ENCODE measurements at places on chromosomes 4 and X. TPM values are rescaled to one million over a fixed set of nuclear protein-coding genes. Genes with fewer than 3 reads are reported as not detected.

DNA sequence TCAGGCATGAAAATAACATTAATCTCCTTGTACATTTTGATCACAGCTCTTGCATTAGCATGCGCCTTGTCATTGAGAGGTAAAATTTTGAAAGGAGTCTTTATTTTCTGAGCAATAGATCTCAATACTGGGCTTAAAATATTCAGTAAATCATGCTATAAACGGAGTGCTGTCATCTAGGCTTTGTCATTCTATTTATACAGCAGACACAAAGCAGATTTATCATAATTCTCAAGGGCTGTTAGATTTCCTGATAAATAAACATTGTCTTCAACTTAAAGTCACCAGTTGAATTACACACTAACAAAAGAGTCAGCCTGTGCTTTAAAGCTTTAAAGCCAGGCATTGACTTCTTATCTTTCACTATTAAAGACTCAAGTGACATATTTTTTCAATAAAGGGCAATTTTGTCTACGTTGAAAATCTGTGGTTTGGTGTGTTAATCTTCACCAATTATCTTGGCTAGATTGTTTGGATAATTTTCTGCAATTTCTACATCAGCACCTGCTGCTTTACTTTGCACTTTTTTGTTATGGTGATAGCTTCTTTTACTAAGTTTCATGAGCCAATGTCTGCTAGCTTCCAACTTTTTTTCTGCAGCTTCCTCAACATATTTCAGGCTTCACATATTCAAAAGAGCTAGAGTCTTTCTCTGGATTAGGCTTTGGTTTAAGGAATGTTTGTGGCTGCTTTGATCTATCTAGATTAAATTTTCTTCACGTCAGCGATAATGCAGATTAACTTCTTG is 27.9 kb upstream of the UGT2B4 start:
- no peak for DNase-seq

DNA sequence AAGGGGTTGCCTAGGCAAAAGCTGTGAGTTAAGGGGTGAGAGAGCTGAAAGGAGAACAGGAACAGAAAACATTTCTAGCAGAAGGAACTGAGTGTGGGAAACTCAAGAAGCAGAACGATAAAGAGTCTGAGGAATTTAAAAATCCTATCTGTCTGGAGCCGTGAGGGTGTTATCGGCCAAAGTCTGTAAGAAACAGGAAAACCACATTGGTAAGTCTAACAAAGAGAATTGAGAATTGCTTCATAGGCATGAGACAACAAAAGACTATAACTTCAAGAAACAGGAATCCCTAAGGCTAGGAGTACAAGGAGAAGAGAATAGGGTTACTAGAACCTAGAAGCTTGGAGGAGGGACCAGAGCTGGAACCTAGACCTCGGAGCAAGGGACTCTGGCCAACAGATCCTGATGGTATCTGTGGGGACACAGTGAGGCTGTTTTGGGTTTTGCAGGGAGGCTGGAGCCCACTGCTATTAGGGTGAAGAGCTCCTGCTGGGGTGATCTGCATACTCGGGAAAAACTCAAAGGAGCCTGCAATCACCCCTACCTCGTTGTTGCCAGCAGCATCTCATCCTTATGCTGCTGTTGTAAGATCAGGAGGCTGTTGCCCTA is 175.6 kb downstream of the FBXO8 start:
- no peak for DNase-seq

GRCh38 chrX:79065696-79066095 is 78.8 kb upstream of the GPR174 start:
- DNase-seq = no peak

The MAGEE2 gene
- 0.59 TPM for polyA plus RNA-seq

DNA sequence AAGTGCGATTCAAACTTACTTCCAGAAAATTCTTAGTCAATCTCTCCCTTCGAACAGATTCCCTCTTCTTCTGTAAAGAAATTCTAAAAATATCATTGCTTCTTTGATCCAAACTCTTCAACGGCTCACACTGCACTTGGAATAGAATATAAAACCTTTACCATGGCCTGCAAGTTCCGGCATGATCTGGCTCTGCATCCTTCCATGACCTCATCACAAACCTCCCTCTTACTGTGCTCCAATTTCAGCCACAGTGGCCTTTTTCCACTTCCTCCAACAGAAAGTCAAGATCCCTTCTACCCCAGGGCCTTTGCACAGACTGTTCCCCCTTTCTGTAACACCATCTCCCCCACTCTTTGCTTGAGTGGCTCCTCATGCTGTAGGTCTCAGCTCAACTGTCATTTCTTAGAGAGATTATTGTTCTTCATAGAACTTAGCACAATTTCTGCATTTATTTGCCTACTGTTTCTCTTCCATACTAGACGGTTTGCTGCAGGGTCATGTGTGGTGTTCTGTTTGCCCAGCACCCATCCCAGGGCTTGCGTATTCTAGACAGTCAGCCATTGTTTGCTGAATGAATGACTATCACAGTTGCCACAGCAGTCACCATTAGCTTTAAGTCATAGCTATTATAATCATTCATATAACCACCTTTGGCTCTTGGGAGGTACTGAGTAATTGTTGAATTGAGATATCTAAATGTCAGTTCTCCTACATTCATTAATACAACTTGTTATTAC is 1.9 kb upstream of the STOX2 start:
- no peak for DNase-seq

DNA sequence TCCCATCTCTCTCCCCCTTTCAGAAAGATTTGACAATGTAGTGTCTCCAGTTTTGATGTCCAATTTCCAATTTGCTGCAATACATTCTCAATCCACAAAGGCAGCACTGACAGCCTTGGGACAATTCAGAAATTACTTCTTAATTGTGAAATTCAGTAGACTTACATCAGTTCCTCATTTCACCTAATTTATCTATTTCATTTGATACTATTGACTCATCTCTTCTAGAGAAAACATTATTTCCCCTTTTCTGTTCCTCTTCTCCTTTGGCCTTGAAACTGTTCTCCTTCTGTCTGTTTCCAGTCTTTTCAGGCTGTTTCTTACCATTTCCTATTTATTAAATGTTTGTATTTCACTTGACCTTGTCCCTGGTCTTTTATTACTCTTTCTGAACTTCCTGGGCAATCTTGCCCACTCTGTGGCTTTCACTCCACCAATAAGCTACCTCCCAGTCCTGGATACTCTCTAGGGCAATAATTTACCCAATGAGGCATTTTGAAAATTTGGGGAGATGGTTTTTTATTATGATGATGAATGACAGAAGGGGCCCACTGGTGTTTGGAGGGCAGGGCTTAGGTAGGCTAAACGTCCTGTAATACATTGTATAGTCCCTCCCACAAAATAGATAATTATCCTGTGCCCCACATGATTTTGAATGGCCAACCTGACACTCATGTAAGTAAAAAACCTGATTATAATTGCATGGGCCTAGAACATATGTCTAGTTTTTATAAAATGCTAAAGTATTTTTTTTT is 498.0 kb upstream of the BOD1L1 start:
- DNase-seq = no peak

DNA sequence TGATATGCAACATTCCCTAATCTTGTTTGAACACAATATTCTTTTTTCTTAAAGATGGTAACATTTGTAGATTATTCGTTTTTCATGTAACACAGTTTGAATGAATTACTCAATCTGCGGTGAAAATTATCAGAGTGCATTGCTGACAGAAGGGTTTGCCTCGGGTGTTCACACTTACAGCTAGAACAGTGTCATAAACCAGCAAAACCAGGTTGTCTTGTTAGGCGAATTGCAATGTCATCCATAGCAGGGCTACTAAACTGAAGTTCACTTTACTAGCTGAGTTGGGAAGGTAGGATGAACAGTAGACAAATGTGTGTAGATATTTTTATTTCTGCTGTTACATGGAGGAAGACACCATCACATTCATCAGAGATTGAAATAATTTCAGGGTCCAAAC is 98.9 kb downstream of the SLC39A8 start:
- no peak for DNase-seq

- no peak for DNase-seq
Observed at GRCh38 chrX:42456176-42456700, 321.7 kb downstream of the PPP1R2C start.

DNA sequence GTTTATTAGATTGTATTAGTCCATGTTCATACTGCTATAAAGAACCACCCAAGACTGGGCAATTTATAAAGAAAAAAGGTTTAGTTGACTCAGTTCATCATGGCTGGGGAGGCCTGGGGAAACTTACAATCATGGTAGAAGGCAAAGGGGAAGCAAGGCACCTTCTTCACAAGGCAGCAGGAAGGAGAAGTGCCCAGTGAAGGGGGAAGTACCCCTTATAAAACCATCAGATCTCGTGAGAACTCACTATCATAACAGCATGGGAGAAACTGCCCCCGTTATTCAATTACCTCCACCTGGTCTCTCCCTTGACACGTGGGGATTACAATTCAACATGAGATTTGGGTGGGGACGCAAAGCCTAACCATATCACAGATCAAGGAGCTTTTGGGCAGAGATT is 8.1 kb upstream of the HSD17B13 start:
- no peak for DNase-seq

DNA sequence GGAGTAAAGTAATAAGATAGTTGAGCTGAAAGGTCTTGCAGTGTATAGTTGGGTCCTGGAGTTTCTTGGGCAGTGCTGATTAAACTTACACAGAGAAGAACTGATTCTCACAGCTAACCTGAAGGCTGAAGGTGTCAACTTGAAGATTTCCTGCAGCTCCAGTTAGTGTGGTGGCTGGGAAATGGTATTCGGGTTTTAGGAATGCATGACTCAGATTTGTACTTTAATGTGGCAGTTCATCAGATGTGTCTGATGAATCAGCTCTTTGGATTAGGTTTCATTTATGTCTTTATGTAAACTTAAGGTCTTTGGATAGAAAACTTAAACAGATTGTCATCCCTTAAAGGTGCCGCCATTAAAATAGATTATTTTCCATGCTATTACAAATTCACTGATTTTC is 200.0 kb downstream of the IL1RAPL1 start:
- DNase-seq = no peak

DNA sequence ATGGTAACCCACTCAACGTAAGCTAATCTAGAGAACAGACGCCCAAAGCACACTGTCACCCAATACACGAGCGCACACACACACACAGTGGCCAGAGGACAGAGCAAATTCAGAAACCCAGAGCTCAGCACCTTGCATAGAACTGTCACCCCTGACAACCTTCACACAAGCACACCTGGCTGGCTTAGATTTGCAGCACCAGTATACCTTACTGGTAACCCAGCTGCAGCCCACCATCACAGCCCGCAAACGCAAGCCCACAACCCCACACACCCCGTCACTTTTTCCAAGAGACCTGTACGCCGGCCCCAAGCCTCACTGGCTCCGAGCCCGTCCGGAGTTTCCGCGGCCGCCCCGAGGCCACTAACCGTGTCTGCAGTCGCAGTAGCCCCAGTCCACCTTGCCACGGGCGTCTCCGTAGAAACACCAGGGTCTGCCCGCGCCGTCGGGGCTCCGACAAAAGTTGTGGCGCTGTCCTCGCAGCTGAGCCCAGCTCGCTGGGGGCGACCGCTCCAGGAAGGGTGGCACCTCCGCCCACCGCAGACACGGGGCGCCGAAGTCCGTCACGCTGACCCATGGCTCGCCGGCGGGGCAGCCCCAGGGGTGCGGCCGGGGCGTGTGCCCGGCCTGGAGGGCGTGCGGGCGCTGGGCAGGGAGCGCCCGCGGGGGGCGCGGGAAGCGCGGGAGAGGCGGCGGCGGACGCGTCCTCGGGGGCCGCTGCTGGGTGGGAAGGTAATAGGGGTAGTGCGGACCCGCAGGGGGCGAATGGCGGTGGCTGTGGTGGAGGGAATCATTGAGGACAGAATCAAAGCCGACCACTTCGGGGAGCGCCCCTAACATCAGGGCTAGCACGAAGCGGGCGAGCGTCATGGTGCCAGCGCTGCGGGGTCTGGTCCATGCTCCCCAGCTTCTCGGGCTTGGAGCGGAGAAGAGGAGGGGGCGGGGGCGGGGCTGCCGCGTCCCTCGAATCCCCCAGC is 664 bp downstream of the PRSS12 start:
- peak; percentile 19 for DNase-seq

DNA sequence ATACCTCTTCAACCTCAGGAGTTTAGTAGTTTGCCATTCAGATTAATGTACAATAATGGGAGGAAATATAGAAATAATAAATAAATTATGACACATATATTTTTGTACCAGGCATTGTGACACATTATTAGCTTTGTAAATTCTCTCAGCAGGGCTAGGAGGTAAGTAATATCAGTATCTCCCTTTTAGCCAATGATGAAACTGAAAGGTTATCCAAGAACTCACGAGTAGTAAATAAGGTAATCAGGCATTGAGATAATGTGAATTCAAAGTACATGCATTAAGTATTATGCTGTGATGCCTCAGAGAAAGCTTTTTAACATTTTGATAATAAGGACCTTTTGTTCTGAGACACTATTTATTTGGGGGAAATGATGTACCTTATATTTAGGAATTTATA is 5.3 kb upstream of the ARAP2 start:
- DNase-seq = no peak

DNA sequence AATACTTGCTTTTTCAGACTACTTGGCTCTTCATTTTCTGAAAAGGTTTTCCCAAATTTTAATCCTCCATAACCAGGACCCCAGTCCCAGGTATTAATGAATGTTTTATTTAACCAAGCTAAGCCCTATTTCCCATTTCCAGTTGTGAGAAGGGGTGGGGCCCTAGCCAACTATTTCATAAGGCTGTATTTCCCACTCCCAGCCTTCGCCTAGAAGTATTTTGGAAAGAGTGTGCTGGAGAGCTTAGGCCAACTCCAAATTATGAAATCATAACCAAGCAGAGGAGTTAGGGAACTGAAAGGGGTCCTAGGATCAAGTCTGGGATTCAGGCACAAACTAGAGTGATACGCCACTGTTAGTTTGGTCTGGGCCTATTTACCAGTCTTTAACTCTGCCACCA is 148.4 kb upstream of the GPC4 start:
- no peak for DNase-seq

The TBX22 gene
- polyA plus RNA-seq = 3.6 TPM

DNA sequence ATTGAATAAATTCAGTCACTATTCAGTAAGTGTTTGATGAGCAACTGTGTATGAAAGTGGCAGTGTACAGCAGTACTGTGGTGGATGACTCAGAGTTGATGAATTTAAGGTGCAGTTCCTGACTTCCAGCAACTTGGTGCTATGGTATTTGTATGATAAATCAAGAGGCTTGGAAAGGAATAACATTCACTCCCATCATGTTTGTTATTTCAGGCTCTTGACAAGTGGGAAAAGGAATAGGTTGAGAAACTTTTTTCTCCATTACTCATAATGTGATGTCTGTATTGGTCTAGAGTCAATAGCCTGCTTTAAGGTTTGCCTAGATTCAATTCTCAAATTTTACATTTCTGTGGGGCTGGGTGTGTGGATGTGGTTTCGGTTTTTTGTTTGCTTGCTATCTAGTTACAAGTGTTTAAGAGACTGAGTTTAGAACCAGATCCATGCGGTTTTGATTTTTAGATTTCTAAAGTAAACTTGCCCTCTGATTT is 35.1 kb upstream of the CYP2U1 start:
- no peak for DNase-seq

The ADH1C gene
- polyA plus RNA-seq = 104 TPM

GRCh38 chr4:14867847-14868246 is 134.4 kb upstream of the CPEB2 start:
- DNase-seq = no peak

- no peak for DNase-seq
Observed at GRCh38 chr4:28788929-28789490, 1928.4 kb downstream of the STIM2 start.

GRCh38 chr4:80446664-80447063 is 111.1 kb downstream of the CFAP299 start:
- no peak for DNase-seq

The FRAS1 gene
- polyA plus RNA-seq = 79.1 TPM

All from renal cortex interstitium (tissue), 15 donors.